COR-L47 (cell line): ENCODE measurements at places on chromosomes 7 and 10.

GRCh38 chr7:37476881-37477450, 28.3 kb upstream of the ELMO1 start:
- DNase-seq: no peak

GRCh38 chr10:101080933-101081931, 19.4 kb downstream of the KAZALD1 start:
- no peak for DNase-seq

GRCh38 chr10:79145174-79145483, 76.4 kb downstream of the ZMIZ1 start:
- no peak for DNase-seq

- no peak for DNase-seq
Measured at GRCh38 chr10:23342213-23342884, 2.2 kb downstream of the C10orf67 start.

- no peak for DNase-seq
Measured at GRCh38 chr10:49679480-49679893, at the start of gene C10orf53. Gene C10orf53 (plus strand): TSS chr10:49679651. CDS start chr10:49679698, 47 bp downstream.

GRCh38 chr10:46282842-46283574, 3.8 kb upstream of the ANTXRL start:
- DNase-seq: no peak

DNA sequence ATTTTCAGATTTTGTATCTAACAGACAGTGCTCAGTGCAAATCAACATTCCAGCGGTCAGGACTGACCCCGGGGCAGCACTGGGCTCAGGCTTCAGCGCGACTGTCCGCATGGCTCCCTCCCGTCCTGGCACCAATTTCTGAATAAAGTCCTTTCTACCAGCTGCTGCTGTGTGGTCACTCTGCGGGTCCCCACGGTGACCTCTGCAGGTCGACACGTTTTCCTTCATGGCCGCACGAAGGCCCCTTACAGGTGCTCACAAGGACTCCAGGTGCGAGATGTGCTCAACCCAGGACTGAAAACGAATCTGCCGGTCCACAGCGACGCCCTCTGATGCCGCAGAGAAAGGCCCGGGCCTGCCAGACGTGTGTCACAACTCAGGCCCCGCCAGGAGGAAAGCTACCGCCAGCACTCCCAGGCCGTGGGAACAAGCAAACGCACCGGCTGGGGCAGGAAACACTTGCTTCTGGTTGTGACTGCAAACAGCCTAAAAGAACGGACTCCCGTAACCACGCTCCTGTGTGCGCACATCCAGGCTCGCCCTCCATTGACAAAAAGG, 3.7 kb upstream of the UTF1 start:
- no peak for DNase-seq

GRCh38 chr10:133040198-133040597, 47.5 kb upstream of the ADGRA1 start:
- DNase-seq: no peak
